ENCODE measurements at places on chromosomes 16 and 17.

DNA sequence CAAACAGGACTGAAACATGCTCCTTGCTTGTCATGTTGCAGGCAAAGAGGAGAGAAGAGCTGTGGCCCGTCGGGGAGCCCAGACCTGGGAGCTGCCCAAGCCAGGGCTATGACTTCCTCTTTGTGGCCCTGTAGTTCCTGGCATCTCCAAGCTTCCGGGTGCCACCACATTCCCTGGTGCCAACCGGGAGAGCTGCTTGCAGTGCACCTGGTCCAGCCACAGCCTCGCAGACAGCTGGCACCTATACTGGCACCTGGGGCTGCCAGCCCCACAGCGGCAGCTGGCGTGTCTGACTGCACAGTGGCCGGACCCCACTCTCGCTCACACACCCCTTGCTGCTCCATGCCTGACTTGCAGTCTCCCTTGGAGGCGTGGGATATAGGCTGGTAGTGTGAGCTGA, 37.1 kb upstream of the FOXJ1 start:
- no peak for DNase-seq

DNA sequence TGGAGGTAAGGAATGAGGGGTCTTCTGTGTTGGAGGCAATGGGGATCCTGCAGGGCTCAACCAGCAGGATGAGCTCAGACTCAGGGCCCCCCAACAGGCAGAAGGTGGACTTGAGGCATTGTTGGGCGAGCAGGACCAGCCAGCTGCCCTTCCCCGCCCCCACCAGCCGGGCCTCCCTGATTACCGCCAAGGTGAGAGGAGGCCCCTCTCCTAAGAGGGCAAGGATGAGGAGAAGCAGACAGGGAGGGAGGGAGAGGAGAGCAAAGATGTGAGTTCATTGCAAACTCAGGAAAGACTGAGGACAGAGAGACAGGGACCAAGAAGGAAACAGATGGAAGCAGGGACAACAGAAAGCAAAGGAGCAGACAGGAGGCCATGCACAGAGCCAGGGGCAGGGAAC, 272.8 kb upstream of the XYLT1 start:
- no peak for DNase-seq

- DNase-seq: no peak
These were observed 1.3 kb downstream of the YBX2 start for GRCh38 chr17:7293159-7293558.

GRCh38 chr16:66298571-66299120, 67.8 kb upstream of the CDH5 start:
- no peak for DNase-seq

DNA sequence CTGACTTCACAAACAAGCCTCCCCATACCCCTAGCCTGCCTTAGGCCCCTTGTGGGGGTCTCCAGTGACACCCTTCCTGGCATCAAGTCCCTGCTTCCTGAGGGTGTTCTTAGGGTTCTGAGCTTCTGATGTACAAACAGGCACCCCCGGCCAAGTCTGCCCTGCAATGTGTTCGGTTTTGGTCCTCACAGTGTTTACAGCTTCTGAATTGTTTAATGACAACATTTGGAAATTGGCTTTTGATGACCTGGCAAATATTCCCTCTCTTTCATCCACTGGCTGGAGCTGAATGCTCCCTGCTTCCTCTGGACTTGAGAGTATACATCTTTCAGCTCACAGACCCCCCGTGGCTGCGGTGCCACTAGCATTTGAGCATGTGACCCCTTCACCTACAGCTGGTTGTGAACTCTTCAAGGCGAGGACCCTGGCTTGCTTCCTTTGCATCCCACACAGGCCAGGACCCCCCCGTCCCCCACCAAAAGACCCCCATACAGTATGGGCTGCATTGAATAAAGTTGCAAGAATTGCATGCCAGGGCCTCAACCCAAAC, 180.8 kb downstream of the KATNIP start:
- DNase-seq: no peak

- DNase-seq: peak; percentile 16
These were observed 12.9 kb downstream of the SCNN1G start for GRCh38 chr16:23195366-23195978.

GRCh38 chr16:30658731-30659506, 688 bp downstream of the FBRS start:
- no peak for DNase-seq

- DNase-seq: no peak
These were observed 22.8 kb downstream of the TRIM25 start for GRCh38 chr17:56890906-56891674.

- DNase-seq: no peak
These were observed 10.2 kb downstream of the LASP1 start for GRCh38 chr17:38879878-38880665.

GRCh38 chr16:11880007-11880406, 28.7 kb upstream of the RSL1D1 start:
- no peak for DNase-seq

- no peak for DNase-seq
These were observed 212.6 kb upstream of the TBX2 start for GRCh38 chr17:61187038-61187437.

DNA sequence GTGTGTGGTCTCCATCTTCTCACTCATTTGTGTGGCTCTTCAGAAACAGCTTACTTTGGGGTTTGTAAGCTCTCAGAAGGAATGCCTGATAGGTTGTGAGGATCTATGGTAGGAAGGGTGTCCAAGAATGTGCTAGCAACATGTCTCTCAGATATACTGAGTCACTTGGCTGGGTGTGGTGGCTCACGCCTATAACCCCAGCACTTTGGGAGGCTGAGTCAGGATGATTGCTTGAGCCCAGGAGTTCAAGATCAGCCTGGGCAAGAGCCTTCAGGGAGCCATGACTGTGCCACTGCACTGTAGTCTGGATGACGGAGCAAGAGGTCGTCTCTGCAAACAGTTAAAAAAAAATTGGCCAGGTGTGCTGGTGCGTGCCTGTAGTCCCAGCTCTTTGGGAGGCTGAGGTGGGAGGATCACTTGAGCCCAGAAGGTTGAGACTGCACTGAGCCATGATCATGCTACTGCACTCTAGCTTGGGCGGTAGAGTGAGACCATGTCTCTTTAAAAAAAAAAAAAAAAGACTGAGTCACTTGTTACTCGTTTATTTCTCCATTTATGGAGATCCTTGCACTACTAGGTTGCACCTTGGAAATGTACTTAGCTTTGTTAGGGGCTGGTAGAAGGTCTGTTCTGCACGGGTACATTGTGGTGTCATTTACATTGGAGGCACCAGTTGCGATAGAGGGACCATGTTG, 232.0 kb downstream of the SNX29 start:
- no peak for DNase-seq

GRCh38 chr16:85003725-85004586, 7.4 kb downstream of the ZDHHC7 start:
- DNase-seq: no peak

- DNase-seq: no peak
These were observed 29.3 kb downstream of the TMEM94 start for GRCh38 chr17:75485688-75486087.

GRCh38 chr17:61416540-61417363, 17.1 kb downstream of the TBX2 start:
- DNase-seq: peak; percentile 78

- no peak for DNase-seq
These were observed 12.3 kb upstream of the PITPNA start for GRCh38 chr17:1574697-1575471.

- DNase-seq: peak; percentile 54
These were observed 76.3 kb downstream of the KSR1 start for GRCh38 chr17:27532269-27533263.

GRCh38 chr16:46844771-46845170, 13.8 kb upstream of the C16orf87 start:
- no peak for DNase-seq

DNA sequence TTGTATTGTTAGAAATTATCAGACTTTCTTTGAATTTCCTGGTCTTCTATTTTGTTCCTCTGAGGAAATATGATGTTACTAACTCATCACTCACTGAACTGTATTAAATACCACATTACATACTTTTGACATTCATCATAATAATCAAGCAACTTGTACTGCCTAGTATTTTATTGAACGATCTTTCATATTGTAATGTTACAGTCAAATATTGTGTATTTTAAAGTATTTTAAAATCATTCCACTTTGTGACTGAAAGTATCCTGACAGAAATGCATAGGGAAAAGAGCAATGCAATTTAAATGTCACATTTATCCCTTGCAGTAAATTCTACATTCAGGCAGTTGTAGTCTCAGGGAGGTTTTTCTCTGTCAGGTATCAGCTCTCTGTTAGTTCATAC, 1557.4 kb downstream of the CDH8 start:
- no peak for DNase-seq

- no peak for DNase-seq
These were observed 116.1 kb upstream of the RBBP6 start for GRCh38 chr16:24423312-24423711.

- DNase-seq: no peak
These were observed 1.4 kb downstream of the CDH11 start for GRCh38 chr16:65120461-65120830.

GRCh38 chr16:24430954-24431760, 108.2 kb upstream of the RBBP6 start:
- no peak for DNase-seq

GRCh38 chr17:64455993-64456885, 7.3 kb downstream of the MILR1 start:
- DNase-seq: no peak

- DNase-seq: no peak
These were observed 24.4 kb downstream of the MPP2 start for GRCh38 chr17:43882761-43883415.

Data from activated CD4-positive, alpha-beta T cell treated with anti-CD3 and anti-CD28 coated beads, Interleukin-10, Interleukin-2, amounts not matched to agents 100 ng/mL and 50 ng/mL, durations not matched to agents 16 hours and 8 hours (primary cell).